ENCODE measurements at places on chromosomes 11 and 22.

DNA sequence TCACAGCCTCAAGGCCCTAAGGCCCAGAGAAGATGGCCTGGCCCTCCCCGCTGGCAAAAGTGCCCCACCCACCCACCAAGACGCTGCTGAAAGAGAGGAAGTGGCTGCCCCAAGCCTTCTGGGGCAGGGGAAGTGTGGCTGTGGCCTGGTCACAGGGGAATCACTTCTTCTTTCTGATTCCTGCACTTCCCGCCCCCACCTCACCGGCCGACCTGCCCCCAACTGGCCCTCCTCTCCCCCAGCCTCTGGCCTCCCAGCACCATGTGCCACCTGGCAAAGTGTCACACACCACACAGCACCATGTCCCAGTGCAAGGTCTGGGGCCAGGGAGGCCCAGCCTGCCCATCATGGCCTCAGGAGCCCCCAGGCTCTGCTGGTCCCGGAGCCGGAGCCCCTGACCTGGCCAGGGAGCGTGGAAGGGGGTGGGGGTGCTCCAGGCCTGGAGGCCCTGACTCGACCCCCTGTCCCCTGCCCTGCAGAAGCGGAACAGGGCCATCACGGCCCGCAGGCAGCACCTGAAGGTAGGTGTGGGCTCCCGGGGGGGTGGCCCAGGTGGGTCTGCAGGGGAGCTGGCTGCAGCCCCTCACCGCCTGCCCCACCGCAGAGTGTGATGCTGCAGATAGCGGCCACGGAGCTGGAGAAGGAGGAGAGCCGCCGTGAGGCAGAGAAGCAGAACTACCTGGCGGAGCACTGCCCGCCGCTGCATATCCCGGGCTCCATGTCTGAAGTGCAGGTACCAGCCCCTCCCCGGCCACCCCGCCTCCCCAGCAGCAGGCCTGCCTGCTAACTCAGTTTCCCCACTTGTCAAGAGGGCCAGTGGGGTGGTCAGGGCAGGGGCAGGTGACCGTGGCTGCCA, 1.4 kb downstream of the TNNI2 start:
- no peak for DNase-seq

- no peak for DNase-seq
Observed at GRCh38 chr11:27241311-27242122, 121.5 kb downstream of the CCDC34 start.

- no peak for DNase-seq
Observed at GRCh38 chr11:73528013-73528412, 69.9 kb downstream of the FAM168A start.

DNA sequence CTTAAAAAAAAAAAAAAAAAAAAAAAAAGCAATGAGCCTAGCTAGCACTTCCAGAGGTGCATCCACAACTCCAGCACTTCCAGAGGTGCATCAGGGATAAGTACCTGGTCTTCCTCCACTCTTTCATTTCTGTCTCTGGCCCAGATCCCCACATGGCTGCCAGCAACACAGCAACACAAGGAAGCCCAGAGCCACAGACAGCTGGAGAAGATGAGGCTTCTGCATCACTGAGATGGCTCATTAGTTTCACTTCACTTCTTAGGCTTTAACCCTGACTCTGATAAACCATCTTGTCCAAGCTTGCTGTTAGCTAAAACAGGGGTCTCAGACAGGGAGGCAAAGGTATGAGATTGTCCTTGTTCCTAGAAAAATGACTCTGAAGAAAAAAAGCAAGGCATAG, 35.6 kb downstream of the PC start:
- DNase-seq: no peak

GRCh38 chr11:11740073-11740702, 101.6 kb upstream of the USP47 start:
- no peak for DNase-seq

GRCh38 chr22:46287873-46288751, 8.6 kb upstream of the GTSE1 start:
- DNase-seq: no peak

Data from activated T-helper 1 cell treated with anti-CD3 and anti-CD28 coated beads, Interleukin-2, amount 50 U/mL, for 16 hours (primary cell).